ENCODE measurements at places on chromosomes 12 and 14.

GRCh38 chr12:49230805-49231194 is 34.1 kb upstream of the TUBA1C start:
- no peak for DNase-seq

DNA sequence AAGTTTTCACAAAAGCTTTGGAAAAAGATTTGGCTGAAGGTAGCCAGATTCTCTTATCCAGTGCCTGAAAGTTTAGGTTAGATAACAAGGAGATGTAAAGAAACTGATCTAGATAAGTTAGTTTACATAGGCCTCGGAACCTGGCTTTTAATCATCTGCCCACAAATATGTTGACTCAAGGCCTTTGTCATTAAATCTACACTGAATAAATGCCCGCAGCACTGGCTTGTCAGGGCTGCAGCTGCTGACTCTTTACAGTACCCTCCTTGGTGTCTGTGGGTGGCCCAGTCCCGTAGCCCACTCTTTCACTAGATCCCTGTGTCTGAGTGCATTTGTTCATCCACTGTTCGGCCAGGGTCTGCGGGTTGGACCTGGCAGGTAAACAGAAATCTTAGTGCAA is 58.0 kb downstream of the TMEM116 start:
- DNase-seq, result no peak

GRCh38 chr12:73659802-73660201 is 877.8 kb upstream of the ATXN7L3B start:
- DNase-seq, result no peak

DNA sequence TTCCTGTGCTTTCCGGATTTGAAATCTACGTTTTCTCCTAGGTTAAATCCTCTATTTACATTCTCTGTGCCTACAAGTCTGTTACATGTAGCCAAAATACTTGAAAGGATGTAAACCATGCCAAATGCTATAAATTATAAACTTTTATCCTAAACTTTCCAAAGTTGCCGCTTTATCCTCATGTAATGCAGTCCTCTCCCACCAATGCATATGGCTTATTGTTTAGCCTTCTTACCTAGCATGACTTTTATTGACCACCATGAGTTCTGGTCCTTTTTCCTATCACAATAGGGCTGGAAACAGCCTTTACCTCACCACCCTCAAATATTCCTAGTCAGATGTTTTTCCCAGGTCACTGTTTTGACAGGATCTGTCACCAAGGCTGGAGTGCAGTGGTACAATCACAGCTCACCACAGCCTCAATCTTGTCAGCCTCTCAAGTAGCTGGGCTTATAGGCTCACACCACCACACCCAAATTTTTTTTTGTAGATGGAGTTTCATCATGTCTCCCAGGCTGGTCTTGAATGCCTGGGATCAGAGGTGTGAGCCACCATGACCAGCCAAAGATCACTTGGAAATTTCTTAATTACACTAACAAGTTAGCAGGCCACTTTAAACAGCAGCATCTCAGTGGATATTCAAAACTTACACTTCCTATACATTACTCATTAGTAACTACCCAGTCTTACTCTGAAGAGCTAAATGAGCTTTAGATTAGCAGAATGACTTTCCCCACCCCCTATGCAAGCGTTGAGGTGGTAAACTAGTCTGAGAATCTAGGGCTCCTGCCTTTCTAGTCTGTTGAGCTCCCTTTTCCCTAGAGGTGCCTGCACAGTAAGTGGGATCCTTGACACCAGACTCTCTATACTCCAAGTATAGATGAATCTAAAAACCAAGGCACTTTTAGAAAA is 4.1 kb downstream of the TUBA1B start:
- DNase-seq, result no peak

DNA sequence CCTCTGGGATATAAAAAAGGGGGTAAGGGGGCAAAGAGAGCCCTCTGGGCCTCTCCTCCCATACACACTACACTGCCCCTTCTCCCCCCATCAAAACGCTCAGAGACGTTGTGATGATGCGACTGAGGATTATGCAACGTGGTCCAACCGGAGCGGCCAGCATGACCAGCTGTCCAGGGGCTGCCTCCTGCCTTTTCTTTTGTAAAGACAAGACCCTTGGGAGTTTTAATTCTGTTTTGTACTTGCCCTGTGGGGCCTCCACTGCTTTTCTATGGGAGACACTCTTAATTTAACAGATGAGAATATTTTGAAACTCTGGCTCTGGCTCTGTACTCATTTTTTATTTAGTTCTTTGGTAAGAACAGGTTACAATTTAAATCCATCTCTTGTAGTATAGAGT is 7.2 kb downstream of the MBD6 start:
- DNase-seq, result no peak

DNA sequence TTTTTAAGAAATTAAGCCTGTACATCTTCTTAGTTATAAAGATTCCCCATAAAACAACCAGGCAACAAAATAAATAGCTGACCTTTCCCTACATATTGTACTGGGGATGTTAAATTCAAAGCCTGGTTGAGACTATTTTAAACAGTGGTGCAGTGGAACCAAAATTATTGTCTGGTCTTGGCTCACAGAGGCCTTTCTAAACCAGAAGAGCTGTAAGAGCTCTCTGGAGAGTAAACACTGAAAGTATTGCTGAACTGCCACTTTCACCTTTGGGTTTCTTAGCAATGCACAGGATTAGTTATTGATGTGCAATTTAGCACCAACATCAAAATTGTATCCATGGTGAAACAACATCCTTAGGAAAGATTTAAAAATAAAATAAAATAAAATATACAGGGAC is 20.6 kb downstream of the RACGAP1 start:
- no peak for DNase-seq

GRCh38 chr14:75519394-75519793 is 2.9 kb upstream of the BATF start:
- no peak for DNase-seq

- no peak for DNase-seq
These were observed 31.7 kb upstream of the HELB start for GRCh38 chr12:66270613-66271012.

DNA sequence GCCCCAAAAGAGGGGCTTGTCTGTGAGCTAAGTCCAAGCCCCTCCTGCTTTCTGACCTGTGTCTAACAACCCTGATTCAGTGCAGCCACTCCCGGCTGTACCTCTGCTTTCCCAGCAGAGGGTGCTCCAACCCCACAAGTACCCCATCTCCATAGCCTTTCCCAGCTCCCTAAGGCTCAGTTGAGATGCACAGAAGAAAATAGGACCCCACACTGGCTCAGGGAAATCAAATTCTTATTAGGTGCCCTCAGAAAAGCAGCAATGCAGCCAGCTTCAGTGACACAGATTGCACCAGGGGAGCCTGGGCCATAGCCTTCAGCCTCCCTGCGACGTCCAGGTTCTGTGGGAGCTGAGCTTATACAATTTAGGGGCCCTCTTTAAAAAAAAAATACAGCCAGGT is 49.9 kb downstream of the LRRC74A start:
- DNase-seq, result no peak

GRCh38 chr12:69097619-69098368 is 141.6 kb upstream of the CPSF6 start:
- DNase-seq, result no peak

Data from activated CD4-positive, alpha-beta T cell treated with anti-CD3 and anti-CD28 coated beads, Interleukin-2, amount 50 U/mL, for 24 hours (primary cell).